ENCODE measurements at places on chromosomes 6 and 20.

DNA sequence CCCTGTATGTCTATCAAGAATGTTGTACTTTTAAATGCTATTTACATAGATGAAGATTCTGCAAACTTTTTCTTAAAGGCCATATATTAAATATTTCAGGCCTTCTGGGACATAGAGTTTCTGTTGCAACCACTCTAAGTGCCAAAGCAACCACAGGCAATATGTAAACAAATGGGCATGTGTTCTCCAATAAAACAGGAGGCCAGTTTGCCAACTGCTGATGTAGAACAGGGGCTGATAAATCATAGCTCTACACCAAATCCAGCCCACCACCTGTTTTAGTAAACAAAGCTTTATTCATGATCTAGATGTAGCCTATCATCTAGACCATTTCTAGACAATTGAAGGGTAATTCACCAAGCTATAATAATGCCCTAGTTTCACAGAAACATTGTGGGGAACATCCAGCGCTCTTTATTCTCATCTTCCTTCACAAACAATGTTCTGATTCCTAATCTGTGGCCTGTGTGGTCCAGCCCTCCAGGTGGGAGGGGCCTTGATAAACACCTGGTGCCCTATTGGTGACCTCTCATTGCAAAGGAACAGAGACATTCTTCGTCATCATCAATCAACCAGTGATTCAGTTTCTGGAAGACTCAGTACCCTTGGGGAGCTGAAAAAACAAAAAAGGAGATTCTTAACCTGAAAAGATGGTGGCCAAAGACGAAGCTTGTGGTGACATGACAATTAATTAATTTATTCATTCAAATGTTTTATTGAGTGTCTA lies 80.2 kb downstream of the PREP start:
- no peak for DNase-seq

GRCh38 chr20:17559338-17559737 lies 10.5 kb upstream of the DSTN start:
- no peak for DNase-seq

DNA sequence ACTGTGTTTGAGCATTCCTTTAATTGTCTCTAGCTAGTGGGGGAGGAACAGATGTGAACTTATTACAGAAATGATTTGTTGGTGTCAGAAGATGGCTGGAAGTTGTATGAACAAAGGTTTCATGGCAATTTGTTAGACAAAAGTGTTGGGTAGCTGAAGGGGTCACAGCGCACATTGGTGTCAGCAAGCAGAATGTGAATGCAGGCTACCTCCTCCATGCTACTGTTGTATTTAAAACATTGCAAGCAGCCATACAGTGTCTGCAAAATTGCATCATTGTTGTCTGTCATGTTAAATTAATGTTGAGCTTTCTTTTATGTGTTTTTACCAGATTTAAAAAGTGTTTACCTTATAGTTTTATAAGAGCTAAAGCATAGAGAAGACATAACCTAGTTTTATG lies 6.2 kb downstream of the LRRC1 start:
- DNase-seq: no peak

DNA sequence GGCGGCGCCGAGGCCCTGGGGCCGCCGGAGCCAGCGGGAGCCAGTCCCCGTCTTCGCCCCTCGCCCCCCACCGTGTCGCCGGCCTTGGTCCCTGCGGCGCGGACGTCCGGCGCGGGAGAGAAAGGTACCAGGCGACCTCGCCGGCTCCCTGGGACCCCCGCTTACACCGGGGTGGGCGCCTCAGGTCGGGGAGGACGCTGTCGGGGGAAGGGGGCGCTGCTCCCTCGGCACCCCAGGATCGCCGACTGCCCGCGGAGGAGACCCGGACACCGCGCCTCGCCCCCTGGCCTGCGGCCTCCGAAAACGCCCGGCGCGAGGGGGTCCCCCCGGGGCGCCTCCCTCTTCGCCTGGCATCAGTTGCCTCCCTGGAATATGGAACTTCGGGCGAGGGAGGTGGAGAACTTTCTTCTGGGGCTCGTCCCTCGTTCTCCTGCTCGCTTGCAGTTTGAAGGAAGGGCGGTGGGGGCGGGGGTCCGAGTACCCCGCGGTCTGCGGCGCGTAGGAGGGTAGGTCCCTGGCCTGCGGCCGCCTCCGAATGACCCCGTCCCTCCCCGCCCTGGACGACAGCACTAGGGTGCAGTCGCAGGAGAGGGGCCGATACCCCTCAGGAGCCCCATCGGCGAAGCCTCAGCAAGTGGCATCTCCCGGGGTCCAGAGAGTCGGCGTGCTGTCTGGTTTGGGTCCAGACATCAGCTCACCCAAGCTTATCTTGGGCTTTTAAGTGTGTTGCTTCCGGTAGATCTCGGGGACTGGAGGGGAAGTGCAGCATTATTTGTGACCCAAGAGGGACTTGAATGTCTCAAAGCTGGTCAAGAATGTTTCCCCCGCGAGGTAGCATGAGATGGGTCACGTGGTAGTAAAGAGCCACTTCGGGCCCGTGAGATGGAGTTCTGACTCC lies 549 bp downstream of the ANKRD6 start:
- peak; percentile 3 for DNase-seq

DNA sequence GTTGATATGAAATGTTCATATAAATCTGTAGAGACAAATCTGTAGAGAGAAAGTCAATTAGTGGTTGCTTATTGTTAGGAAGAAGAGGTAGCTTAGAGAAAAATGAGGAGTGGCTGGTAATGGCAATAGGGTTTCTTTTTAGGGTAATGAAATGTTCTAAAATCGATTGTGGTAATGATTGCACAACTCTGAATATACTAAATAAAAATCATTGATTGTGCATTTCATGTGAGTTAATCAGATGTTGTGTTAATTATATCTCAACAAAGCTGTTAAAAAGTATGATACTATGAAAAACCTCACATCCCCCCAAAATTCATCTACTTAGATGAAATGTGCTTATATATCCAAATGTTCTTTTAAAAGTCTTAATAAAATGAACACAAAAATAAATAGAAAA lies 84.2 kb downstream of the CEP57L1 start:
- no peak for DNase-seq

Data from RPMI8226 (cell line).